ENCODE measurements at places on chromosomes 11 and 22. TPM values are rescaled to one million over a fixed set of nuclear protein-coding genes. Genes with fewer than 3 reads are reported as not detected.

CCDC89 gene
- not detected for total RNA-seq

PTPMT1 gene
- total RNA-seq = 100 TPM

MISFA gene
- not detected for total RNA-seq

ALX4 gene
- not detected for total RNA-seq

DDI1 gene
- total RNA-seq = not detected

DNA sequence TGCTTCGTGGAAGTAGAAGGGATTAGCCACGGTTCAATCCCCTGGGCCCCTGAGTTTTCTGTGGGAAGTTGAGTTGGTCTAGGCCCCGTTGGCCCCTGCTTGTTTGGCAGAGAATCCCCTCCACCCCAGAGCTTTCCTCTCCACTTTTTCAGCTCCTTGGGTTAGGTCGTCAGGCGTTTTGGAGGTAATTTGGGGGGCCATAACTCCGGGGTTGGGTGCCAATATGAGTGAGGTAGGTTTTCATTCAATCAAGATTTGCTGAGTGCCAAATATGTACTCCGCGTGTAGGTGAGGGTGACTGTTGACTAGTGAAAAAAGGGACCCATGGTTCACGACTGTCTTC, 590 bp downstream of the ATG13 start:
- DNase-seq = no peak

- peak; percentile 26 for DNase-seq
Measured at GRCh38 chr22:31233001-31233400, 20.9 kb downstream of the LIMK2 start.

GRCh38 chr11:57903441-57904123, 120.1 kb upstream of the OR9Q1 start:
- peak; percentile 67 for DNase-seq

DNA sequence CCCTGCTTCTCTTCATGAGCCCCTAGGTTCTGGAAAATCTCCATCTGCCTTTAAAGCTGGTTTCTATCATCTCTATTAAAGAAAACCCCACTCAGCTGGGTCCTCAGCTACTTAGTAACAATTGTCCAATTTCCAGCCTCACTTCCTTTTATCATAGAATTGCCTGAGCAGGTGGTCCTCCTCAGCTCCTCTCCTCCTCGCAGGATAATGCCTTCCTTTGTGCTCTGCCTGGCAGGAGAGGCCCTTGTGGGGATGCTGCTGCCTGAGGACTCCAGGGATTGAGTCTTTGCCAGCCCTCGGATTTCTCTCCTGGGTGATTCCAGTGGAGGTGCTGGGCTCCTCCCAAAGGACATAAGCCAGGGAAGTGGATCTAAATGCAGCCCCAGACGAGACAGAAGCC, 448.3 kb downstream of the INSC start:
- no peak for DNase-seq

DNA sequence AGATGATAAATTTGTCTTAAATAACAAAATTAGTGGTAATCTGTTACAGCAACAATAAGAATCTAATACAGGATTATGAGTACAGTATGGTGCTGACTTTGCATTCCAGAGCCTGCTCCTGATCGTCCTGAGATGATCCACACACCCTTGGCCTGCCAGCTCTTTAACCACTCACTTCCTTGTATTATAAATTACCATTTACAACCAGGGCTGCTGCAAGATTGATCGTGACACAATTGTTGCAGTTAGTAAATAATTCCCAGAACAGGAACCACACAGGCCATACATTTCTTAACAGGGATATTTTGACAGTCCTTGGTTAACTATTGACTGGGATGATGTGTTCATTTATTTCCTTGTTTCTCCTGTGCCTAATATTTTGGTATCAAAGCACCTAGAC, 3.8 kb upstream of the CBLIF start:
- DNase-seq = peak; percentile 85

- no peak for DNase-seq
Measured at GRCh38 chr11:117925198-117925925, 3.8 kb downstream of the TMPRSS13 start.

Measured in Caki2 (cell line).